ENCODE measurements at places on chromosomes 13 and 19.
A peak's percentile ranks its signal among the peaks of the same experiment; 100 is the strongest.

- peak; percentile 63 for DNase-seq
These were observed 9.3 kb downstream of the HOOK2 start for GRCh38 chr19:12766051-12766521.

GRCh38 chr19:1822210-1822609 lies 10.1 kb upstream of the ATP8B3 start:
- no peak for DNase-seq

- no peak for DNase-seq
These were observed 8.2 kb upstream of the SUCLA2 start for GRCh38 chr13:48009284-48009683.

DNA sequence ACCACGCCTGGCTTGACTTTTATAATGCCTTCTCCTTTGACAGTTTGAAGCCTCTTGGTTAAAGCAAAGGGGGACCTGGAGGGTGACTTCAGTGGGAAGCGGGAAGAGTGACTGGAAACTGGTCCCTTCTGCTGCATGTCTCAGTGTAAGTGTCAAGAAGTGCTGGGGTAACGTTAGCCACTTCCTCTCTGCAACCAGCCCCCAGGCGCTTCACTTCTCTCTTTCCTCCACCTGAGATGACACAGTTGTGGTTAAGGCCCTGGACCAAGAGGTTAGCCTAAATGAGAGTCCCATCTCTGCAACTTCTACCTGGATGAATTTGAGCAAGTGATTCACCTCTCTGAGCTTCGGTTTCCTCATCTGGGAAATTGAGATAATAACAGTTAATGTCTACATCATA lies 16.3 kb downstream of the LEUTX start:
- DNase-seq, result no peak

- no peak for DNase-seq
These were observed 1.4 kb downstream of the ING1 start for GRCh38 chr13:110714797-110715394.
